Small intestine (tissue), 16 donors: ENCODE measurements at places on chromosomes 2 and 18.
A peak's percentile ranks its signal among the peaks of the same experiment; 100 is the strongest.

GRCh38 chr2:23967846-23968245 lies 27.6 kb downstream of the UBXN2A start:
- DNase-seq, result no peak

GRCh38 chr2:222652491-222653255 lies 3.2 kb downstream of the FARSB start:
- DNase-seq, result no peak

DNA sequence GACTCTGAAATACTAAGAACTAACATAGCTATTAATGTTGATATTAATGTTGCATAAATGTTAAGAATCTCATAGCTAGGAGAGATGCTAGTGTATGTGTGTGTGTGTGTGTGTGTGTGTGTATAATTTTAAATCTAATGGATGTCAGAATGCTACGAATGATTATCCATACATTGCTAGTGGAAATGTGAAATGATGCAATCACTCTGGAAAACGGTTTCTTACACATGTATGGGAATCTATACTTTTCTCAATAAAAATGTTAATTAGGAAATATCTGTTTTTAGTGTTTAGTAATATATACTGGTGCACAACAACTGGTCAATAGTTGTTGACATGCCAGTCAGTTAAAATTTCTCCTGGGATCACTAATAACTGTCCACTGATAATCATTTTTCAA lies 908.8 kb upstream of the POU3F3 start:
- no peak for DNase-seq

DNA sequence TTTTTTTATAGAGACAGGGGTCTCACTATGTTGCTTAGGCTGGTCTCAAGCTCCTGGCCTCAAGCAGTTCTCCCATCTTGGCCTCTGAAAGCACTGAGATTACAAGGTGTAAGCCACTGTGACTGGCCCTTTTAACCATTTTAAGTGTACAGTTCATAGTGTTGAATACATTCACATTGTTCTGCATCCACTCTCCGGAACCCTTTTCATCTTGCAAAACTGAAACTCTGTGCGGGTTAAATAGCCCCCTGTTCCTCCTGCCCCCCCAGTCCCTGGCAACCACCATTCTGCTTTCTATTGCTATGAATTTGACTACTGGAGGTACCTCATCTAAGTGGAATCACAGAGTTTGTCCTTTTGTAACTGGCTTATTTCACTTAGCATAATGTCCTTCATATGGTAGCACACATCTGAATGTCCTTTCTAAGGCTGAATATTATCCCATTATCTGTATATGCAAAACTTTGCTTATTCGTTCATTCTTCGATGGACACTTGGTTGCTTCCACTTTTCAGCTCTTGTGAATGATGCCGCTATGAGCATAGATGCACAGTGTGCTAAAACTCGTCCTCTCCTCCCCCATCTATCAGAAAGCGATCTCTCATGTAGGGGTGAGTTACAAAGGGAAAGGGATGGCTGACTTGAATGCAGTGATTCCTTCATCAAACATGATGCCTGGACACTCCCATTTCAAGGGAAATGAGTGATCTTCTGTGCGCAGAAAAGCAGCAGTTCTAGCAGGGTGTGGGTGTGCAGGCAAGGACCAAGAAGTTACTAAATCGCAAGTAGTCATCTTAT lies 30.2 kb downstream of the CABLES1 start:
- no peak for DNase-seq

DNA sequence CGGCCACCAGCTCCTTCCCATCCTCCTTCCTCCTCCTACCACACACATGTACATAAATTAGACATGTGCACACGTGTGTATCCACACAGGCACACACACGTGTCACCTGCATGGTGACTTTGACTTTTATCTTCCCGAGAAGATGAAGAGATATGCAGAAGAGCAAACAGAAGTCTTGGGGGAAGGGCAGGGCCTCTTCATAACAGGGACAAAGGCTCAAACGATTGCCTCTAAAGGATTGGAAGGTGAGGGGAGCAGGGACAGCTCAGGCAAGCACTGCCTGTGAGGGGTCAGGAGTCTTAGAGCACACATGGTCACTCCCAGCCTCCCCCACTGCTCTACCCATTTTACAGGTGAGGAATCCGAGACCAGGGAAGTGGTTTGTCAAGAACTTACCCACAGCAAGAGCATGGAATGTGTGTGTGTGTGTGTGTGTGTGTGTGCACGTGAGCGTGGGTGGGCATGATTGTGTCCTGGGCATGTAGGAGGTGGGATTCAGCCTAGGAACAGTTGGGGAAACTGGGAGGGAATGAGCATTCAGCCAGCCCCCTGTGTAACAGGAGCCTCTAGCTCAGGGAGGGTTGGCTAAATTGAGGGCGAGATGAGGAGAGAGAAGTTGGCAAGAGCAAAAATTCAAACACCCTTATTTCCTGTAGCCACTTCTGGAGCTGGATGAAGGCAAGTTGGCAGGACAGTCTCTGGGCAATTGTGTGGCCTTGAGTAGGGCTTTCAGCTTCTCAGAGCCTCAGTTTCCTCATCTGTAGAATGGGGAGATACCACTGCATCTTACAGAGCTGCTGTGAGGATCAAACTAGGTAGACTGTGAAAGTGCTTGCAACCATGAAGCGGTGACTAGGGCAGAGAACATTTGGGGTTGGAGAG lies 24.2 kb downstream of the CIB4 start:
- no peak for DNase-seq

- DNase-seq, result peak; percentile 57
Observed at GRCh38 chr2:120935339-120936313, 200.0 kb downstream of the GLI2 start.

- no peak for DNase-seq
Observed at GRCh38 chr18:36035253-36035652, 32.1 kb downstream of the RPRD1A start.

- DNase-seq, result no peak
Observed at GRCh38 chr2:72716601-72717000, 109.2 kb downstream of the EXOC6B start.

GRCh38 chr18:48838921-48839818 lies 111.6 kb downstream of the SMAD7 start:
- no peak for DNase-seq

GRCh38 chr2:121260370-121261154 lies 24.4 kb downstream of the TFCP2L1 start:
- DNase-seq, result peak; percentile 42

GRCh38 chr2:172944022-172944793 lies 131.4 kb upstream of the MAP3K20 start:
- no peak for DNase-seq

- DNase-seq, result no peak
Observed at GRCh38 chr18:23563377-23564043, 22.8 kb downstream of the NPC1 start.

DNA sequence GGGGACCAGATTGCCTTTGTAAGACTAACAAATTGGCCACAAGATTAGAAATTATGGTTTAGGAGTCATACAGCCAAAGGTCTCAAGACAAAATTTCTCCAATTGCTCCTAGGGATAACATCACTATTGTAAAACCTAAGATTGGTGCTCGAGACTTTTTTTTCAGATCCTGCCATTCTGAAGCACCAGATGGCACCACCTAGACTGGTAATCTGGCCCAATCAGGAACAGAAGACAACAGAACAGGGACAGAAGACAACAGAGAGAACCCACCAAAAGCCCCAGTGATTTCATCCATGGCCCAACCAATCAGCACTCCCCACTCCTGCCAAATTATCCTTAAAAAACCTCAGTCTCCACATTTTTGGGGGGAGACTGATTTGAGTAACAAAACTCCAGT lies 66.8 kb downstream of the LINC00305 start:
- no peak for DNase-seq

DNA sequence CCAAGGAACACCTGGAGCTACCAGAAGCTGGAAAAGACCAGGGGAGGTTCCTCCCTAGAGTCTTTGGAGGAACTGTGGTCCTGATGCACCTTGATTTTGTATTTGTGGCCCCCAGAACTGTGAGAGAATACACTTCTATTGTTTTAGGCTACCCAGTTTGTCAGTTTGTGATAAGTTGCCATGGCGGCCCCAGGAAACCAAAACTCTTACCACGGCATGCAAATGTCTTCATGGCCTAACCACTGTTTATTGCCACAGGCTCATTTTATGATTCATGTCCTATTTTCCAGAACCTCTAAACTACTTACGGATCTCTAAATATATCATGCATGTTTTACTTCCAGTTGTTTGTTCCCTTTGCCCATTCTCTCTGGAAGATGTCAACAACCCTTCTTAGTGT lies 1250.7 kb upstream of the FAM98A start:
- DNase-seq, result no peak

GRCh38 chr2:139798391-139798790 lies 1018.2 kb upstream of the NXPH2 start:
- no peak for DNase-seq

- DNase-seq, result no peak
Observed at GRCh38 chr2:187875261-187876141, 321.3 kb upstream of the TFPI start.

GRCh38 chr18:72174972-72175649 lies 369.0 kb downstream of the CBLN2 start:
- no peak for DNase-seq
